ENCODE measurements at places on chromosomes 12 and 14.

DNA sequence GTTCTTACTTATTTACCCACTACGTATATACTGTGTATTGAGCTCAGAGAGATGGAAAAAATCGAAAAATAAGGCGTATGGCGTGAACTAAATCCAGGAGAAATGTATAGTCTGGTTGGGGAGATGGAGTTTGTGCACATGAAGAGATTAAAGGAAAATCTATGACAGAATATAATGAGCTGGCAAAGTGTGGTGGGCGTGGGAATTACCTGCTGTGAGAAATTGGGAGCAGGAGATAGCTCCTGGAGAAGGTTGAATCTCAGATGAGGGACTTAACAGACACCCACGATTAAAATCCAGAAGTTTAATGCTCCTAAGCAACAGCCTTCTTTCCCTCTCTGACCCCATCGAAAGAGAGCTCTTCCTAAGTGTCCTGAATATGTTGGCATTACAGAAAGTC lies 224.2 kb upstream of the FKBP4 start:
- DNase-seq: no peak

- DNase-seq: no peak
Measured at GRCh38 chr14:62064751-62065323, 302.6 kb downstream of the SNAPC1 start.

DNA sequence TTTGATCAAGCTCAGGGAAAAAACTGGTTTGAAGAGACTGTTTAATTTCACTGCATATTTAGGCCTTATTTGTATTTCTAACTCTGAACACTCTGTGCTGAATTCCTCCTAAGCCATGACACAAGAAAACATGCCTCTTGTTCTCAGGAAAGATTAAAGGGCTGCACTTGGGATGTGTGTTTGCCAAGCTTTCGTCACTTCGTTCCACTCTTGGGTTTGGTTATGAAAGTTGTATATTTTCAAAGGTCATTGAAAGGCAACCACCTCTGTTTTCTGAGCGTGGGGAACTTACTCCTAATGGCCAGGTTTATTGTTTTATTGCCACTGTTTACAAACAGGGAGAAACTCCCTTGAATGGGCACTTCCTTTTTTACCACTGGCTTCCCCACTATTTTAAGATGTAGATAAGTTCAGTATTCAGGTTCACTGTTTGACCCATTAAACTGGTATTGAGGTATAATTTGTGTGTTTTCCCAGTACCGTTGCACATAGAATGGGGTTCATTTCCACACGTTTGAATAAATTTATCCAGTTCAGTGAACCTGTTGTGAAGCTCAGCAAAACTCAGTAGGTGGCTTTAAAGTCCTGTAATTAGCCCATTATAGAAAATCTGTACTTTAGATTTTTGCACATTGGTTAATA lies 65.3 kb downstream of the NKX2-1 start:
- DNase-seq: no peak

- DNase-seq: no peak
Measured at GRCh38 chr12:63403256-63403655, 252.3 kb upstream of the AVPR1A start.

- DNase-seq: peak; percentile 8
Measured at GRCh38 chr12:106841510-106842302, 67.2 kb downstream of the RIC8B start.

DNA sequence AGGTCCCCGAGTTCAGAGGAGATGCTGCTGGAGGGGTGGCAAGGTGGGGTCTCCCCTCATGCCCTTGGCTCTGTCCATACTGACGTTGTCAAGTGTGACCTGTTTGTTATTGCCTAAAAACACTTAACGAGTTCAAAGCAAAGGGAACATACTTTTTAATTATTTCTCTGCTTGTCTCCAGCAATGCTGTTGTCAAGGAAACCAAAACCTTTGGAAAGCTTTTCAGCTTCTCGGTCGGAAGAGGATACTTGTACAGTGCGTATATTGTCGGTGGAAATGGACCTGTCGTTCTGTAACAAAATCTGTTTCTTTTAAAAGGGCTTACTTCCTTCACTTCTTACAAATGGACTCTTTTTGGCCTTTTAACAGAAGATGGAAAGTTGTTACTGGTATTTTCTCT lies 73.9 kb downstream of the SLC25A47 start:
- DNase-seq: no peak

DNA sequence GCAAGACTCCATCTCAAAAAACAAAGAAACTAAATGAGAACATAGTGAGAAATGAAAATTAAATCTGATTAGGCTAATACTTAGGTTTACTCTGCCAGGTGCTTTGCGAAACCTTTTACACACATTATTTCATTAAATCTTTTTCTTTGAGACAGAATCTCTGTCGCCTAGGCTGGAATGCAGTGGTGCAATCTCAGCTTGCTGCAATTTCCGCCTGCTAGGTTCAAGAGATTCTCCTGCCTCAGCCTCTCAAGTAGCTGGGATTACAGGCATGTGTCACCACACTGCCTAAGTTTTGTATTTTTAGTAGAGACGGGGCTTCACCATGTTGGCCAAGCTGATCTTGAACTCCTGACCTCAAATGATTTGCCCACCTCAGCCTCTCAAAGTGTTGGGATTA lies 21.9 kb upstream of the EEA1 start:
- DNase-seq: no peak
